CD14-positive monocyte (primary cell): ENCODE measurements at places on chromosomes 7 and 10.

- DNase-seq, result no peak
Observed at GRCh38 chr7:32257621-32258020, 187.4 kb upstream of the PDE1C start.

GRCh38 chr7:1137517-1138167 lies 22.4 kb downstream of the ZFAND2A start:
- DNase-seq, result peak; percentile 14

GRCh38 chr7:151381098-151381347 lies 28.8 kb downstream of the WDR86 start:
- peak; percentile 23 for DNase-seq

DNA sequence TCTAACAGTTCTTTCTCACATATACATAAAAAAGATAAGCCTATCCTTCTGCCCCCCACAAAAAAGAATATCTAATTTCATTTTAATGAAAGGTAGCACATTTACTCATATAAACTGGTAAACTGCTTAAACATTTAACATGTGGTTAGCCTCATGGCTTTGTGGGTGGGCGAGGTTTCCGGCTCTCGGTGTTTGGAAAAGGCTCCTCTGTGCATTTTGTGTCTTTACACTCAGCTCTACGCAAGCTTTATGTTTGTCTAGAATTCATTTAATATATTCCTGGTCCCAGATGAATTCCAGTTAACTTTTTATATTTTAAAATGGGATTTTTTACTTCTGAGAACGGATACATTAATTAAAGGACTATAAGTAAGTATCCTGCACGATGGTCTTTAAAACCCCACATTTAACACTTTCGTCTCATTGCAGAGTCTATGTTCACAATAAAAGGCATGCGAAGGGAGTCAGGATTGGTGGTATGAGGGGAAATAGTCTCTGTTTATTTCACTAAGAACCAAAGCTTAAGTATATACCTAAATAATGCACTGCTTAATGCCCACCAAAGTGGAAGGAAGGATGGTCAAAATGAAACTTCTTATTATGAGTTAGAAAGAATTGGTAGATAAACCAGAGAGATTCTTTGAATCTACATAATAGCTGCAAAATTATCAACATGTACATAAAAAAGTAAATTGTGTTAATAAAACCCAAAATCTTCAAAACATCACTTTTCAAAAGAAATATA lies 197.2 kb downstream of the CRPPA start:
- no peak for DNase-seq

DNA sequence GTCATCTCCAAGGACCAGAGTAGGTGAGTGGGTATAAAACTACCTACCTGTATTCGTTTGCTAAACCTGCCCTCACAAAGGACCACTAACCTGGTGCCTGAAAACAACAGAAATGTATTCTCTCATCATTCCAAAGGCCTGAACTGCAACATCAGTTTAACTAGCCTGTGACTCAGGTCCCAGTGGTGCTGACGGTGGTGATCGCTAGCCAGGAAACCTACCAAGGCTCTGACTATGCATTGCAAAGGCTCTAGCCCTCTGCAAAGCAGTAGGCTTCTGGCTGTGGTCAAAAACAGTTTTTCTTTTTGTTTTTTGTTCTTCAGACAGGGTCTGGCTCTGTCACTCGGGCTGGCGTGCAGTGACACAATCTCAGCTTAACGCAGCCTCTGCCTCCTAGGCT lies 107.5 kb downstream of the NPTX2 start:
- no peak for DNase-seq

DNA sequence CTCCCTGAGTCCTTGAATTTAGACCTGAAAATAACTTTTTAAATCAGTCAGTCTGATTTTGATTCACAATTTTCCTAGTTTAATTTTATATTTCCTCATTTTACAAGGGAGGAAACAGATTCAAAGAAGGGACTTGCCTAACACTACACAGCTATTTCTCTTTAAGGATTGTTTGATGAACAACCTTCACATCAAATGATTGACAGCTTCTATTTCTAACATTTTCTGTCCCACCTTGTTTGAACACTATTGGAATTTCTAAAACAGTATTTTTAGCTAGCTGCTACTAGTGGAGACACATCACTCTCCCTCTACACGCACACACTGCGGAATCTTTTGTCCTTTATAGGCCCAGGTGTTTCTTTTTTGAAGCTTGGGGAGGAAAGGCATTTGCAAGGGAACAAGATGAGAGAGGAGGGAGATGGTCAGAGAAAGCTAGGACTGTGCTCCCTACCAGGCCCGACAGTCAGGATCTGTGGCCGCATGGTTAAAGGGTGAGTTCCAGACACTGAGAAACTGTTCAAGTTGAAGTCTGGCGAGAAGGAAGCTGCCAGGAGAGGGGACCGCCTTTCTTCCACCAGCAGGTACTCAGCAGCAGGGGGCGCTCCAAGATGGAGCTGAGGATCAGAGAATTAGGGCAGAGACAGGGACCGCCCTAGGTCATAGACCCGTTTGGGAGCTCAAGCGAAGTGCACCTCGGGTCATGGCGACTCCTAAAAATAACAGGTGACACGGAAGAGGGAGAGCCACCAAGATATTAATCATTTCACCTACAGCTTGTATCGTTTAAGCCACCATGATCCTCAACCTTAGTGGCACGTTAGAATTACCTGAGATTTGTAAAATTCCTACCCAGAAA lies 49.7 kb downstream of the DNAJC12 start:
- DNase-seq, result peak; percentile 62

- no peak for DNase-seq
Observed at GRCh38 chr7:4772306-4772705, 3.1 kb upstream of the AP5Z1 start.

GRCh38 chr7:21253740-21254687 lies 173.9 kb upstream of the SP4 start:
- DNase-seq, result peak; percentile 6

- no peak for DNase-seq
Observed at GRCh38 chr10:117090834-117091233, 47.2 kb downstream of the VAX1 start.

- DNase-seq, result no peak
Observed at GRCh38 chr7:26584987-26585665, 279.3 kb downstream of the SKAP2 start.

DNA sequence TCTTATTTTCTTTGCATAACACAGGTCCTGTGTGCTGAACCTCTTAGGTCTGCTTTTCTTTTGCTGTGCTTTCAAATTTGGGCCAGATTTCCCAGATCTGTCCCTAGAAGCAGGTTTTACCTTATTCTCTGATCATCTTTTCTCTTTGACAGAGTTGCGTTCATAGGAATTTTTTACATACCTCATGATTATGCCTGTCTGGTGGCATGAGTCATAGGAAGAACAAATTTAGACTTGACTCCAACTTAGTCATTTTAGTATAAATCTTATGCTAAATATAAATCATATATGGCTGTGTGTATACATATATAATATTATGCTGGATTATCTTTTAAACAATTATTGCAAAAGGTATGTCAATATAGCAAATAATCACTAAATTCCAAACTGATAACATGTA lies 1038.9 kb downstream of the GRM8 start:
- DNase-seq, result no peak

GRCh38 chr7:119197877-119198527 lies 973.5 kb downstream of the ANKRD7 start:
- no peak for DNase-seq

DNA sequence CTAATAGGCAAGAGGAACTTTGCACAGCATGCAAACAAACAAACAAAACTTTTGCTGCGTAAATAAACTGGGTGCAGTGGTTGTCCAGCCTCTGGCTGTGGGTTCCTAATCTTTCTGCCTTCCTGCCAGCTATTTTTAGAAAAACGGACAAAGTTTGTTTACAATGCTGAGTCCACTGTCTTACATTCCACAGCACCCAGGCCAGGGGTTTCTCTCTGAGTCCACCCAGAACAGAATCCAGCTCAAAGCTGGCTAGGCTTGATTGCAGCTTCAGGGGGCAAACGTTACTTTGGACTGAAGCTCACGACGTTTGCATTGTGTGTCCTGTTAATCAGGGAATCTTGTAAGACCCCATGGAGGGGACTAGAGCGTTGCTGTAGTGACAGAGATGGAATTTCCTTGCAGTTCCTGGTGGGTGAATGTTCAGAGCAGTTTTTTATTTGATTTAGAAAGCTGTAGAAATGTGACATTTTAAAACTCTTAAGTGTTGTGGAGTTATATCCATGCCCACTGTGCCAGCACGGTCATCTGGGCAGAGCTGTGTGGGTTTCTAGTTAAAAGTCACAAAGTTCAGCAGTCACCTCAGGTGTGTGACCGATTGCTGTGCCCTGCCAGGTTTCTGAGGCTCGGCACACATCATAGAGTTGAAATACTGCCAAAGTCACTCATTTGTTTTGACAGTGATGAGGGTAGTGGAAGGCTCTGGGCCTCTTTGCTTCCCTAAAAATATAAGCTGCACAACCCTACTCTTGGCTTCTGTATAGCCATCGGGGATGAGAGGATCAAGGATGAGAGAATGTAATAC lies 247.0 kb downstream of the STK31 start:
- no peak for DNase-seq

DNA sequence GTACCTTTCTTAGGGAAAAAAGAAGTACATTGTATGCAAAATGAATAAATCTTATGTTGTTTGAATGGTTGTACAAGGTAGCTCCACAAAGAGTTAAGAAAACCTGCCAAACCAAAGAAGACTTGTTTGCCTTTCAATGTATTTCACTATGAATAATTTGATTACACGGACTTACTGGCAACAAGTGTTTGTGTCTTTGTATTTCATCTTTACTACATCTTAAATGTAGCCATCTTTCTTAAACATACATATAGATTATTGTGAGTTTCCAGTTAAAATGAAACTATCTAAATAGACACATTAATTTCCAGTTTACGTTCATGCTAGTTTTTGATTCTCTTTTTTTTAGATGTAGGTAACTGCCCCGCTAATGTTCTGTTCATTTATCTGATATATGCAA lies 2.8 kb downstream of the PRKG1 start:
- DNase-seq, result no peak

DNA sequence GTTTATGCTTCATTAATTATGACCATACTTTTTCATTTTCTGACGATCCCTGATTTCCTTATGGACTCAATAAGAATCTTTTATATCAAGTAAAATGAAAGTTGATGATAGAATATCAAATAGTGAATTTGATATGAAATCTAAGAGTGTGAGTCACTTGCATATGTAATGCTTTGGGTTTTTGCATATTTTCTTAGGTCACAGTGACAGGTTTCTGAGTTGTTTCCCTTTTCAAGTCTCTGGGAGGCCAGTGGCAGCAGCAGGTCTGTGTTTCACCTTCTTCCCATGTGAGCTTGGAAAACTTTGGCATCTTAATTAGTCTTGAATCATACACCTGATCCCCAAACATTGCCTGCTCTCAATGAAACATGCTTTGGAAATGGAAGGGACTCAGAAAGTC lies 34.7 kb upstream of the GJD4 start:
- no peak for DNase-seq

GRCh38 chr10:123585477-123586445 lies 80.4 kb upstream of the GPR26 start:
- no peak for DNase-seq

GRCh38 chr7:28708033-28708951 lies 249.8 kb downstream of the TRIL start:
- DNase-seq, result no peak

GRCh38 chr10:117345143-117345542 lies 30.1 kb downstream of the PDZD8 start:
- no peak for DNase-seq

DNA sequence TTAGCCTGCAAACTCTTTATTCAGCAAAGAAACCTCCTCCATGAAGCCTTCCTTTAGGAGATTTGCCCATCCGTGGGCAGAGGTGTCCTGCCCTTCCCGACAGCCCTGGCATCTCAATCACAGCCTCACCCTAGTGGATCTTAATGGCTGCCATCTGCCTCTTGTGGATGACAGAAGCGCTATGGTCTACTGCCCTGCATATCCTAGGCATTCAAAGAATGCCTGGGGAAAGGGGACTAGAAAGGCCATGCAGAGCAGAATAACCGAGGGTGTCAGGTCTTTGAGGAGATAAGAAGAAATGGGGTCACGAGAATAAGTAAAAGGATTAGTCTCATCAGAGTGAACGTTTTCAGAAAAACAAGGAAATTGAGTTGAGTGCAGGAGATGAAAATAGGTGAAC lies 57.7 kb upstream of the SPOCK2 start:
- DNase-seq, result no peak

- DNase-seq, result no peak
Observed at GRCh38 chr10:29829776-29830175, 195.0 kb upstream of the SVIL start.

DNA sequence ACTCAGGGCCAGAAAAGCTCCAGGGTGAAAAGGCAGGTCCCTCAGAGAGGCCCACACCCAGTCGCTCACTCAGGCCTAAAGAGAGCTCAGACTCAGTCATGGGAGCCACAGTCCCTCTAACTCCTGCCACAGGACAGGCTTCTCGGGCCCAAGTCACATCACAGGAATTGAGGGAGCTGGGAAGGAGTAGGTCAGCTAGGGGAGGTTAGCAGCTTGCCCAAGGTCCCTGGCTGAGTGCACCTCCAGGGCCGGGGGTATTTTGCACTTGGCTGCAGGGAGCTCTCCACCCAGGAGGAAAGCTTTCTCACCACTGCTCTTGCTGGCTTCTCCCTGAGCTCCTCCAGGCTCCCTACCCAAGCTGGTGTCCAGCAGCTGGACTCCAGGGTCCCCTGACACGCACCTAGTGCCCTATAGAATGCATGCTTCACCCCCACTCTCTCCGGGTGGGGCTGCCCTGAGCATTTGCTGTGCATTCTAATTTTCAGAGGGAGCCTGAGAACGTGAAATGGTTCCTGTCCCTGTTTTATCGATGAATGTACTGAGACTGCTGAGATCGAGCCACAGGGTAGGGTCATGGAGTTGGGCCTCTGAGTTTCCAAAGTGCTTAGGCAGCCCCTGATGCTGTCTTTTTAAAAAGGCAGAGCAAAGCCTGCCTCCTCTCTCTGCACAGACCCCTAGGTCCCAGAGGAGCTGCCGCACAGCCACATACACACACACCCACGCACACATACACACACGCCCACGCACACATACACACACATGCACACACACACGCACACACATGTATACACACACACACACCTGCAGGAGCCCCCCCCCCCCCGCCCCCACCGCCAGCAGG lies 37.9 kb upstream of the RET start:
- no peak for DNase-seq

DNA sequence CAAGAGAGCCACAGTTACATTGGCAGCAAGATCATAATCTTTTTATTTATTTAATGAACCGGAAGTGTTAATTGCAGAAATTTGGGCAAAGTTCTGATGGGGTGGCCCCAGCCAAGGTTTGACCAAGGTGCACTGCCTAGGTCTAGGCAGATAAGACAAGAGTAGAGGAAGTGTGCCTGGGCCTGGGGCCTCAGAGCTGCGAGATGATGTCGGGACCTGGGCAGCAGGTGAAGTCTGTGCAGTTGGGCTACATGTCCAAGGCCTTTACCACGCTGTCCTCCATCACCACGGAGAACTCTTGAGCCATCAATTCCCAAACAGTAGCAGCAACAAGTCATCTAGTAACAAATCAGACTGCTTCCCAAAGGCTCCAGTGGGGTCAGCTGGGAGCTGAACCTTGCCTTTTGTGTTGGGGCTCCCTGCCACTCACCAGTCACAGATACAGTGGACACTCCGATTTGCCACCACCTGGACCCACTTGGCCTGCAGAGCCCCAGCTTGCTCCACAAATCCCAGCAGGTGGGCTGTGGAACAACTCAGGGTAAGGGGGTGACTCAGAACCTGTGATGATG lies 52.5 kb upstream of the COMTD1 start:
- DNase-seq, result no peak

GRCh38 chr7:79531905-79532664 lies 78.6 kb upstream of the MAGI2 start:
- DNase-seq, result no peak

GRCh38 chr7:43372676-43373355 lies 210.1 kb upstream of the STK17A start:
- DNase-seq, result no peak

- DNase-seq, result no peak
Observed at GRCh38 chr7:116277070-116277469, 66.7 kb downstream of the TES start.
